ENCODE measurements at places on chromosomes 3 and 15. TPM values are rescaled to one million over a fixed set of nuclear protein-coding genes. Genes with fewer than 3 reads are reported as not detected.
A peak's percentile ranks its signal among the peaks of the same experiment; 100 is the strongest.

DNA sequence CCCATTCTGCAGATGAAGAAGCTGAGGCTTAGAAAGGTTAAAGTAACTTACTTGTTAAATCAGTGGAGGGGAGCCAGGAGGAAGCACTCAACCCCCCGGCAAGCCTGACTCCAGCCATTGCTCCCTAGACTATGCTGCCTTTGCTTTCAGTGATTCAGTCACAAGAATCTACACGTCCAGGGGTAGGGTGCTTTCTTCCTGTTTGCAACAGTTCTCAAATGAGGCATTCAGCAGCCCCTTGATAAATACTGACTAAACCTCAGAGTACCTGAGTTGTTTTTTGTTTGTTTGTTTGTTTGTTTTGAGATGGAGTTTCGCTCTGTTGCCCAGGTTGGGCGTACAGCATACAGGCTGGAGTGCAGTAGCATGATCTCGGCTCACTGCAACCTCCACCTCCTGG, 28.6 kb downstream of the MAGEF1 start:
- DNase-seq, result no peak

CELF6 gene
- total RNA-seq, result 5.6 TPM

DNA sequence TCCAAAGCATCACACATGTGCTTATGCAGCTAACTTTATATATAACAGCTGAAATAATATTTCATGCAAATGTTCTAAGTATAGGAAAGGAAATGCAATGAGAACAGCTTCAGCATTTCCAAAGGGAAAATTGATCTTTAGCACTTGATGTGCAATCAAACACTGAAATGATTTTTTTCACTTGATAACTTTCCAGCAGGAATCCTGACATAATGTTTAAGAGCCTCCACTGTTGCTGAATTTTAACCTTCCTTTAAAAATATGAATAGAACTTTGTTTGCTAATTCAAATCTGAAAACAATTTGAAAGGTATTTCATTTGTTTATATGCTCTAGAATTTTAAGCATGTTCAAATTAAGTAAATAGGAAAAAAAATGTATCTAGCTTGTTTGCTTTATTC, 96.9 kb upstream of the STRIT1 start:
- DNase-seq, result no peak

DNA sequence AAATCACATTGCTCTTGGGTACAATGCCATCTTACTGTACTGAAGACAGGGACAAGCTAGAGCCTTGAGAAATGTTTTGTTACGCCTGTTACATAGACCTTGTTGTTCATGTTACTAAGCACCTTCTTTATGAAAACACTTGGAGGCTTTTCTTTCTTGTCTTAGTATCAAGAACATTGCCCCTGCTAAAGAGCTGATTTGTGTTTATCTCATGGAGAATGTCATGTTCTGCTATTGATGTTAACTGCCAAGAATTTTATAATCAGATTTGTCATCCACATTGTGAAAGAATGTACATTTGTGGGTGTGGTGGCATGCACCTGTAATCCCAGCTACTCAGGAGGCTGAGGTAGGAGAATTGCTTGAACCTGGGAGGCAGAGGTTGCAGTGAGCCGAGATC, 431.3 kb upstream of the MDFIC2 start:
- DNase-seq, result no peak

SLC22A14 gene
- not detected for total RNA-seq

DOCK3 gene
- 2.8 TPM for total RNA-seq

CPLX3 gene
- total RNA-seq, result 0.50 TPM

DNA sequence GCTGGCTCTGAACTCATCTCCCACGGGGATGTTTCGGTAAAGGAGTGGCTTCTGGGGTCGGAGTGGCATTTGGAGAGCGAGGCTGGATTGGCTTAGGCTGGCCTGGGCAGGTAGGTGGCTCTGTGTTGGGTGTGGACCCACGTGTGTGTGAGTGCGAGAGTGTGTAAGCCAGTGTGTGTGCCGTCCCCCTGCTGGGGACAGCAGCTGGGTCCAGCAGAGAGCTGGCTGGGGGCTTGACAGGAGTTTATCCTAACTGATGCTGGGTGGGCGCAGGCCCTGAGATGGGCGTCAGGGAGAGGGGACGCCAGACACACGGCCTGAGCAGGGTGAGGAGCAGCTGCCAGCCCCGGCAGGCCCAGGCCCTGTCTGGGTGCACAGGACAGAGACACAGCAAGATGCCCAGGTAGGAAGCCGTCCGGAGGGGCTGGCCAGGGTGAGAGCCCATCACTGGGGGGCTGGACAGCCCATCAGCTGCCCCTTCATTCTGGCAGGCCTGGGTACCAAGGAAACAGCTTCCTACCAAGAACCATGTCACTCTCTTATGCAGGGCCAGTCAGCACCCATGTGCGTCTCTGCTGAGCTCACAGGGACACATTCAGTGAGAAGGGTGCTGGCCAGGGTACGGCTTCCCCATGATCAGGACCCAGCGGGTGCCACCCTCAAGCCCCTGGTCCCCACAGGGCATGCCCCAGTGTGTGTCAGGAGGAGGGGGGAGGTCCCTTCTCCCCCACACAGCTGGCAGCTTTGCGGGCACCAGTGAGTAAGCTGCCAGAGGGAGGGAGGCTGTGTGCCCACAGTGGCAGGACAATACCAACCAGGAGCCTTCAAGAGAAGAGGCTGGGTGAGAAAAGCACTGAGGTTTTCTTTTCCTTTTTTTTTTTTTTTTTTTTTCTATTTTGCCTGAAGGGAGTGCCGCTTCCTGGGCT, 1.1 kb downstream of the PAK6 start:
- DNase-seq, result no peak

GRCh38 chr3:3129579-3129978, 2.8 kb downstream of the TRNT1 start:
- DNase-seq, result no peak

- DNase-seq, result peak; percentile 38
These were observed 395 bp downstream of the ZFAND6 start for GRCh38 chr15:80059786-80060355.

DNA sequence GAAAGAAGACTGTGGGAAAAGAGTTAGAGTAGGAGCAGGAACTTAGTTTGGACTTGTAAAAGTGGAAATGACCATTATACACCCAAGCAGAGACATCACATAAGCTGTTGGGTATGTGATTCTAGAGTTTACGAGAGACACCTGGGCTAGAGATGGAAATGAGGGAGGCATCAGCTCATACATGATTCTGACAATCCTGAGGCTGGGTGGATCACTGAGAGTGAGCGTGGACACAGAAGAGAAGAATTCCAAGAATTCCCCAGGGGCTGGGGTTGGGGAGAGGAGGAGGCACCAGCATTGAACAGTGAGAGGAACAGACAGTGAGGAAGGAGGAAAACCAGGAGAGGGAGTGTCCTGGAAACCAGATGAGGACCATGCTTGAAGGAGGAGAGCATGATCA, 113.5 kb downstream of the KCNAB1 start:
- DNase-seq, result no peak

DNA sequence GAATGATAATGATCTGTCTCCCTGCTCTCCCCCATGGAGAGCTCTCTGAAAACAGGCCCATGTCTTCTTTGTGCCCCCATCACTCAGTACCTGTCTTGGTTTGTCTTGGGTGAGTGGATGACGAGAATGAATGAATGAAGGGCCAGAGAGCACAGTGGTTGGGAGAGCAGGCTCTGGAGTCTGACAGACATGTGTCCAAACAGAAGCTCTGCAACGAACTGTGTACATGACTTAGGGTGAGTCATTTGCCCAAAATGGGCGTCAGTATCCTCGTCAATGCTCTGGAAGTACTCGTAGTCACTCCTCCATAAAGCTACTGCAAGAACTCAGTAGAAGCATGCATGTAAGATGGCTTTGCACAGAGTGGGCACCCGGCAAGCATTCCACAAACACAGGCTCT, 170.2 kb upstream of the TLE3 start:
- no peak for DNase-seq

GNAI2 gene
- 292 TPM for total RNA-seq

- DNase-seq, result no peak
These were observed 22.7 kb downstream of the ABHD6 start for GRCh38 chr3:58260261-58260731.

- no peak for DNase-seq
These were observed 17.7 kb downstream of the STAG1 start for GRCh38 chr3:136734382-136735070.

- peak; percentile 28 for DNase-seq
These were observed 17.6 kb downstream of the C15orf62 start for GRCh38 chr15:40787344-40787841.

DNA sequence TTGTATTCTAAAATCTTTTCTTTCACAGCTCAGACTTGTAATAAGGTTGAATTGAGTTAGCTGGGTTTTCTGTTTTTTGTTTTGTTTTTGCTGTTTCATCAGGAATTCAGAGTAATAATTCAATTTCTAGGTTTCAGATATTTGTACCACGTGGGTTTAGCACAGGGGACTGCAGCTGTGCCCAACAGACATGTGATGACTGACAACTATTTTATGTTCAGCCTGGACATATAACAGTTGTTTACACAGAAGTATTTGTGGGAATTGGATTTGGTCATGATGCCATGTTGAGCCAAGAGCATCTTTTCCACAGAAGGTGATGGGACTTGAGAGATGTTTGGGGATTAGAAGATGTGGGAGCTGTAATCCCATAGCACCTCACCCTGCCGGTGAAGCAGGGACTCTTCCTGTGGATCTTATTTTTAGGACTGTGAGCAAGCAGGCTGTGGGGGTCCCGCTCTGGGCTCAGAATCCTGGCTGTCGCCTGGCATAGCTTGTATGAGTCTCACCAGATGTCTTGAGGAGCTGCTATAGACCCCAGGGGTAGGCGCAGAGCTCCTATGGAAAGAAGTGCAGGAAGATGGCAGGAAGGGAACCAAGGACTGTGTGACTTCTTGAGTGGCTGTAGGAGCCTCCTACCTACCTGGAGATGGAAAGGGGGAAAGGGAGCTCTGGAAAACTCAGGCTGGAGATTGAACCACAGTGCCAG, 23.7 kb downstream of the PXYLP1 start:
- no peak for DNase-seq

DNA sequence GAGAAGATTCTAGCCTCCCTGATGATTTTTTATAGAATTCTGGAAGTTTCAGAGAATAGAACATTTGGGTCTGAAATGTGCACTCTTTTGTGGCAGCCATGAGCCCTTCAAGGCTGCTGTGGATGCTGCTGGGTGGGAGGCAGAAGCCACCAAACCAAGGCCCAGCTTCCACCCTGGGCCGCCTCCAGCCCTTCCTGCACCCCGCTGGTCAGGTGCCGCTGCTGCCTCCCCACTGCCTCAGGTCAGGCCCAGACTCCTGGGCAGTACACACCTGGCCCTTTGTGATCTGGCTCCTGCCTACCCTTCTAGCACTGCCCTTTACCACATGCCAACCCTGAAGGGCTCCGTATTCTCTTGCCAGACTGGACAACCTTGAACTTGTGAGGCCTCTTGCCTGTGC, 28.3 kb downstream of the PPCDC start:
- no peak for DNase-seq
